NCI-H510A treated with DMSO at 0.1 percent for 48 hours (cell line): ENCODE measurements at places on chromosomes 11 and 22.
A peak's percentile ranks its signal among the peaks of the same experiment; 100 is the strongest.

- no peak for DNase-seq
These were observed 38.8 kb downstream of the FLI1 start for GRCh38 chr11:128732471-128733277.

GRCh38 chr11:78954261-78954660 lies 379.6 kb upstream of the NARS2 start:
- no peak for DNase-seq

DNA sequence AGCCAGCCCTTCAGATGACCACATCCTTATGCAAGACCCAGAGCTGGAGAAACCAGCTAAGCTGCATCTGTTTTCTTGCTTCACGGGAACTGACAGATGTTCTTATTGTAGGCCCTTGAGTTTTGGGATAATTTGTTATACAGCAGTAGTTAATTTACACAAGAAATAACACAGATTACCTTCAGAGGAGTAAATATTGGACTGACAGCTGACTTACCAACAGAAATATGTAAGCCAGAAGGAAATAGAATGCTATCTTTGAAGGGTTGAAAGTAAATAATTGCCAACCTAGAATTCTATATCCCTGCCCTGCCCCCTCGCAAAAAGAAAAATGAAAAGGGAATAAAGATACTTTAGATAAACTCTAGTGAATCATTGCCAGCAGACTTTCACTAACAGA lies 124.1 kb downstream of the WNT7B start:
- no peak for DNase-seq

DNA sequence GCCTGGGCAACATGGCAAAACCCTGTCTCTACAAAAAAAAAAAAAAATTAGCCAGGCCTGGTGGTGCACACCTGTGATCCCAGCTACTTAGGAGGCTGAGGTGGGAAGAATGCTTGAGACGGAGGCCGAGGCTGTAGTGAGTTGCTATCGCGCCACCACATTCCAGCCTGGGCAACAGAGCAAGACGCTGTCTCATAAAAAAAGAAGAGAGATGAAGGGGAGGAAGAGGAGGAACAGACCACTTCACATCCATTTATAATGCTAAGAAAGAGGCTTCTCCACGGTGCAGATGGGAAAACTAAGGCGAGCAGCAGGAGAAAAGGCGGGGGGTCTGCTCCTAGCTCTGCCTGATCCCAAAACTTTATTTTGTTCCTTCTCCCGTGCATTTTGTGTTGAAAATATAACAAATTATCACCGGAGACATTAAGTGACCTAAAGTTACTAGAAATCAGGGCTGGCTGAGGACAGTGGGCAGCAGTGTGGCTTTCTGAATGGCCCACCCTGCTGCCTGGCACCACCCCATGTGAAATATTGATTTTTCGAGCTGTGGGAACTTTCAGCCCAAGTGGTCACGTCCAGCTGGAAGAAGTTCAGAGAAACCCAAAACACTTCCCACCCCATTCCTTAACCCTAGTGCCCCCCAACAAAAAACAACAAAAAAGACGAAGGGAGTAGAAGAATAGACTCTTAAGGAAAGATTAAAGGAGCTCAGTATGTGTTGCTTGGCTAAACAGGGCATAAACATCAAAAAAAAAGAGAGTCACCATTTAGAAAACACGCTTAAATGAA lies 9.5 kb downstream of the MYH9 start:
- DNase-seq: no peak

GRCh38 chr11:96122601-96123074 lies 198.7 kb upstream of the MTMR2 start:
- no peak for DNase-seq

DNA sequence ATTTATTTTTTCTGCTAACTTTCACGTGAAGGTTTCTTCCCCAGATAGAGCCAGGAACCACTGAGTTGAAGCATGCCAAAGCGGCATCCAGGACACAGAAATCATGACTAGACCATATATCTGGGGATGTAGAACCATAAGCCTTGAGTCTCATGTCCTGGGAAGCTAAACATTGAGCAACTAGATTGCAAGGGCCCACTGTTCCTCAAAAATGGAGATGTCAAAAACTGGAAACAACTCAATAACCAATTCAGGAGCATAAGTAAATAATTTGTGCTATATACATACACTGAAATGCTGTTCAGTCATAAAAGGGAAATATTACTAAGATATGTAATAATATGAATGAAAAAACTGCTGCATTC lies 29.0 kb upstream of the CARD16 start:
- DNase-seq: no peak

GRCh38 chr11:18270102-18270501 lies 4.0 kb downstream of the SAA1 start:
- DNase-seq: no peak

- no peak for DNase-seq
These were observed 78.6 kb upstream of the RTL6 start for GRCh38 chr22:44576311-44577260.

GRCh38 chr11:116931206-116931953 lies 94.0 kb upstream of the APOA1 start:
- DNase-seq: no peak

- DNase-seq: peak; percentile 7
These were observed 3.3 kb upstream of the SHISA8 start for GRCh38 chr22:41917903-41918791.

- DNase-seq: no peak
These were observed 1.8 kb downstream of the YWHAH start for GRCh38 chr22:31945971-31946680.

GRCh38 chr11:12832480-12833224 lies 158.4 kb downstream of the TEAD1 start:
- no peak for DNase-seq

DNA sequence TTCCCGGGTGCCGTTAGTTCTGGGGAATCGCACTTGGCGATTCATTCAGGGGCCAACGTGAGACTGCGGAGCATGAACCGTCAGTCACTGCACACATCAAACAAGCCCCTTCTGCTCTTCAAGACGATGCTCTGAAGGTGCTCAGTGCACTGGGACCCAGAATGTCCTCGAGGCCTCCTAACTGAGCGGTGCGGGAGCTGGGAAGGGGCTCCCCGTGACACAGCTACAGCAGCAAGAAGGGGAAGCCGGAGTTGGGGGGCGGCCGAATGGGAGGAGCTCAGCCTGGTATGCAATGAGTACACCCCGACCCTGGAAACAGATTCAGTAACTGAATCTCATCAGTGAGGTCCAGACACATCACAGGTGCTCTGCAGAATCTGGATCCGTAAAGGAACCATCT lies 150.8 kb downstream of the SHANK2 start:
- DNase-seq: no peak

DNA sequence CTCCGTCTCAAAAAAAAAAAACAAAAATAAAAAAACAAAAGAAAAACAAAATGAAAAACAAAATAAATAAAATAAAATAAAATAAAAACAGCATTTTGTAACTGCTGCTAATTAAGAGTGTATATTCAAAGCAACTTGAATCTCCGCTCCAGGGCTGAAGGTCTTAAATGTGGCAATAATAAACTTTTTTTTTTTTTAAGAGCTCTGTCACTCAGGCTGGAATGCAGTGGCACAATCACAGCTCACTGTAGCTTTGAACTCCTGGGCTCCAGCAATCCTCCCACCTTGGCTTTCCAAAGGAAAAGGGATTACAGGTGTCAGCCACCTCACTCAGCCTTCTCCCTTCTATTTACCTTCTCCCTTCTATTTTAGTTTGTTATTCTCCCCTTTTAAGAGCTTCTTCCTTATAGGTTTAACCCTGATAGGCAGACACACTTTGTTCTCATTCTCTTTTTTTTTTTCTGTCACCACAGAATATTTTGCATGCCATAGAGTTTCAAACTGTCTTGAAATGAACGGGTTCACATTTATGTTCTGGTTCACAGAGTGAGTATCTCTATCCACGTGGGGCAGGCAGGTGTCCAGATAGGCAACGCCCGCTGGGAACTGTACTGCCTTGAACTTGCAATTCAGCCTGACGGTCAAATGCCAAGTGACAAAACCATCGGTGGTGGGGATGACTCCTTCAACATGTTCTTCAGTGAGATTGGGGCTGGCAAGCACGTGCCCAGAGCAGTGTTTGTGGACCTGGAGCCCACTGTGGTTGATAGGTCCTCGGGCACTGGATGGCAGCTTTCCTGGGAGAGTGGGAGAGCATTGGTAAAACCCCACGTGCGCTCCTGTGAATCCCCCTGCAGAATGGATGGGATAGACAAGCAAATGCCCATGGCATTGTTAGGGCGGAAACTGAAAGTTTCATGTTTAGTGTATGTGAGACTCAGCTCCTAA lies 19.4 kb downstream of the LRRC74B start:
- no peak for DNase-seq

DNA sequence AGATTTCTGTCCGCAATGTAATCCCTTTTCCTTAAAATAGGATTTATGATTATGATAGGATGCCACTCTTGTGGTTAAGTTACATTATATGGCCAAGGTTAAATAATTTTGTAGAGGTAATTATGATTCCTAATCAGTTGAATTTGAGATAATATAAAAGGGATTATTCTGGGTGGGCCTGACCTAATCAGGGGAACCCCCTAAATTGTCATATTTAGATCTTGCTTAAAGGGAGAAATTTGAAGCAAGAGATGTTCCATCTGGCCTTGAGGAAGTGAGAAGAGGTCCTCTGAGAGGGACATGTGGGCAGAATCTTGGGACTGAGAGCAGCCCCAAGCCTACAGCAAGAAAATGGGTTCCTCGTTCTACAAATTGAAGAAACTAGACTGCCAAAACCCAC lies 1550.1 kb upstream of the TENM4 start:
- DNase-seq: no peak

GRCh38 chr11:78213526-78214330 lies 25.0 kb downstream of the USP35 start:
- DNase-seq: no peak

- DNase-seq: peak; percentile 98
These were observed at the start of gene EXPH5 for GRCh38 chr11:108593214-108593922. TSS of gene EXPH5 (minus strand) at chr11:108593768. CDS start at chr11:108593536, 232 bp downstream.

DNA sequence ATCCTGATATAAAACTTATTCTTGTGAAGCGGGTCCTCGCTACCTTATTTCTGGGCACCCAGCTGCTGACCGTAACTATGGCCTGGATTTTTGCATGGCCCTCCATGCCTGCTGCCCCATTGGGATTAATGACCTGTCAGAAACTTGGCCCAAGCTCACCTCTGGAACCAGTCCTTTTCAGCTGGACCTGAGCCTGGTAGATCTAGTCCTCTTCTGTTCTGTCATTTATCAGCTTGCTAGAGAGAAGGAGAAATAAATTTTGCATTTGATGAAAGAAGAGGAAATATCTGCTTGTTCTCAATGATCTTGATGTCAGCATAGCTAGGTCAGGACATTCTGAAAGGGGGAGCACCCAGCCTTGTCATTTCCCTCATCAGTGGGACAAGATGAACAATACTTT lies 387.8 kb upstream of the LARGE1 start:
- no peak for DNase-seq

DNA sequence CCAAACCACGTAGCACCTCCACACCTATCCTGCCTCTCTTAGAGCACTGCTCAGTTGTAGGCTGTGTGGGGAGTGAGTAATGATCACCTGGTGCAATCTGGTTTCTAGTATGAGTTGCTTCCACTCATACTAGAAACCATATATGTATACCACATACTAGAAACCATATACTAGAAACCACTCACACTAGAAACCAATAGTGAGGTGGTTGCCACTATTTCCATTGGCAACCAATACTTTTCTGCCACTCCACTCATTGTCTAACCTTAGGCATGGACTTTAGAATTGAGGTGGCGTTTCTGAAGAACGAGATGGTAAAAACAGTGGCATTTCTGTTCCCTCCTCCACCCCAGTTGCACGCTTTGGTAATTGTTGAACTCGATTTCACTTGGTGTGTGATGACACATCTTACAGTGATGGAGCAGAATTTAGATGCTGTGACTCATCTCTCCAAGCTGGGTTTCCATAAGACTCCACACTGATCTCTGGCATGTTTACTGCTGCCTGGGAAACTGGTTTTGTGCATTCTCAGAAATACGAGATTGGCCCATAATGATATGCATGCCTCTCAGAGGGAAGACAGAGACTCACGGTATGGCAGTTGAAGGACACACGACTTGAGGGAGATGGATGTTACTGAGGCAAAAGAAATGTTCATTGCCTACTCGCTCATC lies 82.9 kb downstream of the KIRREL3 start:
- DNase-seq: no peak

GRCh38 chr11:63478896-63479295 lies 12.1 kb downstream of the PLAAT5 start:
- DNase-seq: peak; percentile 67

GRCh38 chr11:119700536-119701346 lies 28.3 kb downstream of the NECTIN1 start:
- no peak for DNase-seq

- peak; percentile 60 for DNase-seq
These were observed 528 bp downstream of the FAT3 start for GRCh38 chr11:92225125-92225567.

DNA sequence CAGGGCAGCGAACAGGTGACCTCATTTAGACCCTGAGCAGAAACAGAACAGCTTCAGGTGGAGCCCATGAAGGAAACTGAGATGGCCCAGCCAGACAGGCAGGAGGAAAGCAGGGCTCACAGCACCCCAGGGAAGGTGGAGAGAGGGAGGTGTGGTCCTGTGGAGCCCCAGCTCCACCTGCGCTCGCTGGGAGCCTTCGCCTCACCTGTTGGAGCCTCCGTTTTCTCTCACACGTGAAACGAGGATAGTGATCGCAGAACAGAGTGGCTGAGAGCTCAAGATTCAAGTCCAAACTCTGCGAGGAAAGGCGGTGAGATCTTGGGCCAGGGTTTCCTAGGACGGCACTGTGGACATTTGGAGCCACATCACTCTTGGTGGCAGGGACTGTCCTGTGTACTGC lies 8.6 kb upstream of the CERK start:
- DNase-seq: no peak

- peak; percentile 66 for DNase-seq
These were observed 41.2 kb upstream of the MICAL2 start for GRCh38 chr11:12069066-12069676.

GRCh38 chr11:849104-849824 lies 6.6 kb downstream of the TSPAN4 start:
- peak; percentile 37 for DNase-seq

- DNase-seq: no peak
These were observed 34.9 kb downstream of the RTL6 start for GRCh38 chr22:44463151-44463550.

- no peak for DNase-seq
These were observed 226.9 kb upstream of the B3GAT1 start for GRCh38 chr11:134638796-134639430.

DNA sequence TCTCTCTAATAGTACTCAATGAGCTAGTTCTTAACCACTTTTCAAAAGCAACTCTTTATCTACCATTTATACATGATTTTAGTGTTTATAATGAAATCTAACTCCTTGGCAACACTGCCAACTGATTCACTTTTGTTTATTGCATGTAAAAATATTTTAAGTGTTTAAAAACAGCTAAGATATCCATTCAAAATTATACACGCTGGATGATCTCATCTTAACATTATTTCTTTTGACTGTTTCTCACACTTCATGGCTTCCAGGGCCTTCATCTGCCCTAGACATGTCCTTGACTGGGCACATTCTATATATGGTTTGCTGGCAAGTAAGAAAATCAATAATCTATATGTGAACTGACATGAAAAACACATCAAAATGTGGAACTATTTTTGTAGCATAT lies 414.6 kb upstream of the LUZP2 start:
- no peak for DNase-seq

- no peak for DNase-seq
These were observed 143.1 kb upstream of the SESN3 start for GRCh38 chr11:95374105-95374504.

- no peak for DNase-seq
These were observed 1075.3 kb downstream of the TBC1D22A start for GRCh38 chr22:47837703-47838102.
